ENCODE measurements at places on chromosomes 5 and 9.

DNA sequence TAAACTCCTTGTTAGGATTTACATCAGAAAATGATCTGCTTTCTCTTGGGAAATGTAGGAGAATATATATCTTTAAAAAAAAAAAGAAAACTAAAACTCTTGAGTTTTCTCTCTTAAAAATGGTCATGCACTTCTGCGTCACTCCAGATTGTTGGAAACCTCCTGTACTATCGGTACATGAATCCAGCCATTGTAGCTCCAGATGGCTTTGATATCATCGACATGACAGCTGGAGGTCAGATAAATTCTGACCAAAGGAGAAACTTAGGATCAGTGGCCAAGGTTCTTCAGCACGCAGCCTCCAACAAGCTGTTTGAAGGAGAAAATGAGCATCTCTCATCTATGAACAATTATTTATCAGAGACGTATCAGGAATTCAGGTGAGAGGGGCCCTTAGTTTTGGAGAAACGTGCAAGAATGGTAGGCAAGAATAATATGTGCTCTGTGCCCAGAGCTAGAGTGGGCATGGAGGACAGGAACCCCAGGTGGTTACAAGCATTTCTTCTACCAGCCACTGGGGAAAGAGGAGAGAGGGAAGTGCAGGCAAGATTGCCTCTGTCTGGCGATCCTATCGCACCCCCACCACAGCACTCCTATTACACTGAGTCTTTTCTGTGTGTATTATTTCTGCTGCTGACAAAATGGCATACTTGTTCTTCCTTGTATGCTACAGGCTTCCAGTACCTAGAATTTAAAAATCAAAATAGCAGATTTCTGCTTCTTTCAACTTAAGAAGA, 41.4 kb upstream of the F2R start:
- DNase-seq, result no peak

DNA sequence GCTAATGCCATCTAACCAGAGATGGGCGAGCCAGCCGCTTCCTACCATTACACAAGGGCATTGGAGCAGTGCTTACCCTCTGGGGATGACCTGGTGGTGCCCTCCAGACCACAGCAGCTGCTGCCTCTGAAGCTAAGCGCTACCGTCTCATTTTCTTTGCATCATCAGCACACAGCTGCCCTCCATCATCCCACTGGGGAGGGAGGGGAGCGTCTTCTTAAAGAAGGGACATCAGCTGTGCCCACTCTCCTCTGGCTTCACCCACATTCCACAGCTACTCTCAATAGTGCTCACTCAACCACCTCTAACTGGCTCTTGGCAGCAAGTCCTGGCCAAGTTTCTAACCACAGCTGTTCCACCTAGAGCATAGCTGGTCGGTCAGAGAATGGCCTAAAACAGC, 503.4 kb downstream of the NFIB start:
- DNase-seq, result no peak

- DNase-seq, result no peak
Observed at GRCh38 chr9:93949694-93950449, 5.3 kb downstream of the BARX1 start.

DNA sequence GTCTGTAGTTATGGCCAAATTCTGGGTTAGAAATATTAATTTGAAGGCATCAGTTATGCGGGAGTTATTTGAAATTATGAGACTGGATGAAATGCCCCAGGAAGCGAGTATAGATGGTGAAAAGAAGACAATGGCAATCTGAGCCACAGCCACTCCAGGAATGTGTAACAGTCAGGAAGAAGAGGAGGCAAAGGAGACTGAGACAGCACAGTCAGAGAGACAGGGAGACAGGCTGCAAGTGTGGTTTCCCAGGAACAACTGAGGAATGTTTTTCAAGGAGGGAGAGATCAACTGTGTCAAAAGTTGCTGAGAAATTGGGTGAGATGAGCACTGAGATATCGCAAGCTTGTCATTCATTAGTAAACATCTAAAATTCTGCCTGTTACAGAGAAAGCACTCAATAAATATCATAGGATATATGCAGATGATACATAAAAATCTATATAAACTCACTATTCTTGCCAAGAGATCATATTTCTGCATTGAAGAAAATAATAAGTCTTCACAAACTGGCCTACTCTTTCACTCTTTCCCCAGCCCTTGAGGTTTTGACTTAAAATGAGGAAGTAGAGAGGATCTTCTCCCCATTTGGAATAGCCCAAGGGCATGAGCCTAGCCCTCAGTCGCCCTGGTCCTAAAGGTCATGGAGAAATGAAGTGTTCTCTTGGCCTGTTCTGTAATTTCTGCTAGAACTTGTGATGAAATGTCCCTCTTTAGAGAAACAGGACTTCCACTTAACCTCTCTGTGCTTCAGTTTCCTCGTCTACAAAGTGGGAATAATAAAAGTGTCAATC, 48.5 kb upstream of the RLN1 start:
- DNase-seq, result no peak

DNA sequence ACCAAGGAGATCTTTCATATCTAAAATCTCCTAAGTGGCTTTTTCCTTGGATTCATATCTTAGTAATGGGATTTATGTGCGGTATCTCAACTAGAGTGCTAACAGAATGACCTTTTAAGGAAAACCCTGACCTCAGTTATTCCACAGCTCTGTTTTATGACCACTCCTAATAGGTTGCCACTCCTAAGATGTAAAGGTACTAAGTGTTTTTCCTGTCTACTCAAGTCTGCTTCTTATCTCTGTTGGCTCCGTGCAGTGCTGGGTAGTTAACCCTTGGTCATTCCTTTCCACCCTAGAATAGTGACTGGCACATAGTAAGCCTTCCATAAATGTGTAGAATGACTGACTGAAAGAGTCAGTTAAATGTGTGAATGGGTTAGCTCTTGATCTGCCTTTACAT, 161.4 kb downstream of the DOCK2 start:
- no peak for DNase-seq

DNA sequence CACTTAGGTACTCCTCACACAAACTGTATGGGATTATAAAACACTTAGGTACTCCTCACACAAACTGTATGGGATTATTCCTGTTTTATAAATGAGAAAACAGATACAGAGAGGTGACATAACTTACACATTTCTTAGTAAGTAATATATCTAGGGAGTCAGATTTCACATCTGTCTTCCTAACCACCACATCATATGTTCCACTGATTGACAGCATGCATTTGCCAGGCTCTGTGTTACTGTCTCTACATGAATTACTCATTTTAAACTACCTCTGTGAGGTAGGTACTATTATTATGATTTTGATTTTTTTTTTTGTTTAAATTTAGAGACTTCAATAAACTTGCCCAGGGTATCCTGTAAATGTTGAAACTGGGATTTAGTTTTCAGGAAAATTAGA, 232.7 kb downstream of the CCDC171 start:
- DNase-seq, result no peak

DNA sequence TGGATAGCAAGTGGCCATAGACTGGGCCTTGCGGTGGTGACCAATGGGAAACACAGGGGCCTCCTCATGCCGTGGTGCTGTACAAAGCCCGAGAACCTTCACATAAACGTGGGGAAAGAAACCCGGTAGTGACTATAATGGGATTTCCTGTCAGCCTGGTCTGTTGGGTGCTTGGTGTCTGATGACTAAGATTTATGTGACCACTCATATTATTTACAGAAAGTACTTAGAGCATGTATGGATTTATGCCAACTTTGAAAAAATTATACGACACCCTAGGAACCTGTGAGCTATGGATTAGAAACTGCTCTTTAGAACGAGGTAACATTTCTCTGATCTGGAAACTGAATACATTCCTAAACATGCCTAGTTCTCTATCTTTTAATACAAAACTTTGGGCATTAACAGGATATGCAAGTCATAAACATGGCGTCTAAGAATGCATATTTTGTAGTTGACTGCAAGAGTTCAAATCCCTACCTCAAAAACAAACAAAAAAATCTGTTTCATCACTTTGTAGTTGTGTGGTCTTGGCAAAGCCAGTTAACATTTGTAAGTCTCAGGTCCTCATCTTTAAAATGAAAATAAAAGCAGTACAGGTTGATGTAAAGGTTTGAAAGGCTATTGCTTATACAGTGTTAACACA, 85.4 kb downstream of the TMEM167A start:
- no peak for DNase-seq

- DNase-seq, result no peak
Observed at GRCh38 chr5:57445006-57445704, 37.5 kb downstream of the ACTBL2 start.

DNA sequence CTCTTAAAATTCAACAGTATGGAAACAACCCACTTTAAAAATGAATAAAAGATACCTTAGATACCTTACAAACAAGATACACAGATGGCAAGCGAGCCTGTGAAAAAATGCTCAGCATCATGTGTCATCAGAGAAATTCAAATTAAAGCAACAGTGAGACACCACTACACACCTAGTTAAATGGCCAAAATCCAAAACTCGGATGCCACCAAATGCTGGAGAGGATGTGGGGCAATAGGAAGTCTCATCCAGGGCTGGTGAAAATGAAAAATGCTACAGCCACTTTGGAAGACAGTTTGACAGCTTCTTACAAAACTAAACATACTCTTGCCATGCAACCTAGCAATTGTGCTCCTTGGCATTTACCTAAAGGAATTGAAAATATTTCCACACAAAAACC, 17.9 kb downstream of the DUSP1 start:
- no peak for DNase-seq
